ENCODE measurements at places on chromosomes 3 and 15.

- DNase-seq: no peak
These were observed 4.2 kb downstream of the ZNF589 start for GRCh38 chr3:48245136-48245535.

- DNase-seq: no peak
These were observed 5.4 kb upstream of the SEC11A start for GRCh38 chr15:84721371-84721770.

GRCh38 chr3:197951392-197951990 is 1.5 kb downstream of the RPL35A start:
- DNase-seq: no peak

DNA sequence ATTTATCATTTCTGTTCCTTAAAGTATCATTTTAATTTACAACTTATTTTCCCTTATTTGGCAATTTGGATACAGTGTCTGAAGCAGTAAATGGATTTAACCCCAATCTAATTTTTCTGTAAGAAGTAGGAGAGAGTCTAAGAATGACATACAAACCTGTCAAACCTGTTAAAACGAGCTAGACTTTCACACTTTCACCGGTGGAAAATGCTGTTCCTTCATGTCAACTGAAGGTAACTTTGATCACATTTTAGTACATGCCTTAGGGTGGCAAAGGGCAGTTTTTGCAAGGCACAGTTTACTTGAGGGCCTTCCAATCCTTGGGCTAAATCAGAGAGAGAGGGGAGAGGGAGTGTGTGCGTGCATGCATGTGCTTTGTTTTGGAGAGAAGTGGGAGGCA is 221.4 kb downstream of the THSD4 start:
- no peak for DNase-seq

GRCh38 chr15:38652183-38652794 is 87.7 kb upstream of the RASGRP1 start:
- no peak for DNase-seq

DNA sequence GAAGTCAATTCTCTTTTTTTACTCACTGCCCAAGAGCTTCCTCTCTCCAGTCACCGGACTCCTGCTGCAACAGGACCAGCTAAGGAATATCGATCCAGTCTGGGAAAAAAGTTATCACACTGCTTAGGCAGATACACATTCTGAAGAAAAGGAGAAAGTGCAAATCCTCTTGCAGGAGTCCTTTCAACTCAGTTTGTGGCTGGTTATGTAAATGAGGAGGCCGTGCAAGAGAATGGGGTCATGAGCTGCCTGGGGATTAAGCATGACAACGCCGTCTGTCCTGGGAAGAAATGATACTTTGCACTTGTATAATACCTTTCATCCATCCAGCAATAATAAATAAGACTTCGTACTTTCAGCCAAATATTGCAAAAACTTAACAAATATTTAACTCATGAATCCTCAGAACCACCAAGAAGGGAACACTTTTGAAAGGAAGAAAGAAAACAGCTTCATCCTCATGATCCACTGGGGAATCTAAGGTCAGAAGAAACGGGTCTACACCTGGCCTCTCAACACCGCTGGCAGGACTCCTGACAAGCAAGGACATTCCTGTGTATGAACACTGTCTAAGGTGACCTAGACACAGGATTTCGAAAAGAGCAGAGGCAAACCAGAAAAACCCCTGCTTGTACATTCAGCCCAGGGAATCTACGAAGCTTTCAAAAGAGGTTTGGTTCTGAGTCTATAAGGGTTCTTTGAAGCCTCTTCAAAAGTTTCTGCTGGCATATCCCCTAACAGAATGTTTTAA is 13.1 kb upstream of the WWTR1 start:
- DNase-seq: no peak

GRCh38 chr3:24596626-24597025 is 102.0 kb upstream of the THRB start:
- DNase-seq: no peak

GRCh38 chr15:36136049-36136448 is 443.4 kb upstream of the CDIN1 start:
- no peak for DNase-seq

DNA sequence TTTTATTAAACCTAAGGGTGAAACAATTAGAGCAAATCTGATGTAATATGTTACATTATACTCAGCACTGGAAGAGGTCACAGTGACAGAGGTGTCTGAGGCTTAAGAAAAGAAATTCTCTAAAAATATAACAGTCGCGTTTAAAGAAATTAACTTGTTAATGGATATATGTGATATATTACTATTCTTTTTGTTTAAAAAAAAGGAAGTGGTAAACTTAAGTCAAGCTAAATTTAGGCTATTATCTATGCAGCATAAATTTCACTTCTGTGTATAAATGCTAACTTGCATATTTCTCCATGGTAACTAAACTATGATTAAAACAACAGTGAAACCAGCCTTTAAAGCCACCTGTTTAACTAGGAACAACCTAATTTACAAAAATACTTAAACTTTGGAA is 191.3 kb downstream of the FOXP1 start:
- DNase-seq: no peak

- DNase-seq: no peak
These were observed 37.4 kb downstream of the TRAK1 start for GRCh38 chr3:42128526-42128925.

DNA sequence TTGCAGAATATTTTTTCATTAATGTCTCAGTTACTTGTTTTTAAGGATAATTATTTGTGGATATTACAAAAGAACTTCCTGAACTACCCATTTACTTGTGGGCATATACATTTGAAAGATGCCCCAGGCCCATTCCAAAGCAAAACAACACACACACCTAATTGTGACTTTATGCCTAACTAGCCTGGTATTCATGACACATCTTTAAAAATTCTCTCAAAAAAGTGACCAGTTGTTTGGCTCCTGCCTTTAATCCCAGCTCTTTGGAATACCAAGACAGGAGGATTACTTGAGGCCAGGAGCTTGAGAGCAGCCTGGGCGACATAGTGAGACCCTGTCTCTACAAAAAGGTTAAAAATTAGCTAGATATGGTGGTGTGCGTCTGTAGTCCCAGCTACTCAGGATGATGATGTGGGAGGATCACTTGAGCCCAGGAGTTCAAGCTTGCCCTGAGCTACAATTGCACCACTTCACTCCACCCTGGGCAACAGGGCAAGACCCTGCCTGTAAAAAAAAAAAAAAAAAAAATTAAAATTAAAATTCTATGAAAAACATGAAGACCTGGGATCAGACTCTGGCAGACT is 51.7 kb upstream of the SLC4A7 start:
- no peak for DNase-seq

DNA sequence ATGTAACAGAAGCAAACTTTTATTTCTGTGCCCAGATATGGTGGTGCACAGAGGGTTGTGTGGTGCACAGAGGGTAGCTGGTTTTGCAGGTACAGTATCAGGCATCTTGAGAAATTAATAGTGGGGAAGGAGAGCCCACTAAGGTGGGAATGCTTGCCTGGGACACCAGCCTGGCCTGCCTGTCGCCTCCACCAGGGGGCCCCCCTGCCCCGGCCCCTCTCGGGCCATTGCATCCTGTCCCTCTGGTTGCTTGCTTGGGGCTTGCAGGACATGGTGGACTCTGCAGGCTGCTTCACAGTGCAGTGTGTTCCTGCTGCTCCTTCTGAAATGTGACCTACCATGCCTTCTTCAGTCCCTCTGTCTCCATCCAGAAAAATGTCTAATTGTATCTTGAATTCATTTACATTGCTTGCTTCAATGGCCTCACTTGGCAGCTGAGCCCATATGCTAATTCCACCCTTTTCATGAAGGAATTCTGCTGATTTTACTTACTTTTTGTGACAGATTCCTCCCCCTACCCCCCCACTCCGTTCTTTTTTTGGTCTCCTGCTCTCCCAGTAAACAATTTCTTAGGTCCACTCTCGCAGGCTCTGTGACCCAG is 73.6 kb downstream of the EEFSEC start:
- peak; percentile 41 for DNase-seq

GRCh38 chr3:156563900-156564682 is 9.2 kb upstream of the SSR3 start:
- peak; percentile 11 for DNase-seq

DNA sequence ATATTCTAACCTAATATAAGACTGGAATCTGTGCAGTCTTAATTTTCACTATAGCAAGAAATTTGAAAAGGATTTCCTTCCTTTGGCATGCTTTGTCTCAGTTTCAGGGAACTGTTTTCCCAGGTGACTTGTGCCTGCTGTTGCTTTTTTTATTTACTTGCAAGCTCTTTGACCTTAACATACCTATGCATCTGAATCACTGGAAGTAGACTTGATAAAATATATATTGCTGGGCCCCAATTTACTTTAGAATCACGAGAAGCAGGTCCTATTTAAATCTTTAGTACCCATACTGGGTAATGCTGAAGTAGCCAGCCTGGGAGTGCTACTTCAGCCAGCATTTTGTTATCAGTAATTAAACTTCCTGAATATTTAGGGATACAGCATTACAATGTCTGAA is 257.9 kb upstream of the ALCAM start:
- DNase-seq: no peak

DNA sequence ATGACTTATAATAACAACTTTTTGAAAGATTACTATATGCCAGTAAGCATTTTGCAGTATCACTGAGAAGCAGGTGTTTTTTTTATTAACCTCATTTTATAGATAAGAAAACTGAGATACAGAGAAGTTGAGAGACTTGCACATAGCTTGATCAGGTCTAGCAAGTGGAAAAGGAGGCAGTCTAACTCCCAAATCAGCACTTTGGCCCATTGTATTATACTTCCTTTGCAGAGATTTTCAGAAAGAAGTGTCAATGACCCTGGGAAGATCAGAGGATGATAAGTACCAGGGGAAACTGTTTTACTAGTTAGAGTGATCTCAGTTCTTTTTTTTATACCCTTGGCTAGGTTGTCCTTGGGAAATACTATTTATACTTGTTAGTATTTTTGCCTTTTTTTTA is 358.7 kb downstream of the SQOR start:
- DNase-seq: no peak

- no peak for DNase-seq
These were observed at the start of gene LTF for GRCh38 chr3:46464326-46465195. Gene LTF, minus strand, starts transcription at chr3:46464905. Its CDS starts 38 bp downstream, at chr3:46464867.

DNA sequence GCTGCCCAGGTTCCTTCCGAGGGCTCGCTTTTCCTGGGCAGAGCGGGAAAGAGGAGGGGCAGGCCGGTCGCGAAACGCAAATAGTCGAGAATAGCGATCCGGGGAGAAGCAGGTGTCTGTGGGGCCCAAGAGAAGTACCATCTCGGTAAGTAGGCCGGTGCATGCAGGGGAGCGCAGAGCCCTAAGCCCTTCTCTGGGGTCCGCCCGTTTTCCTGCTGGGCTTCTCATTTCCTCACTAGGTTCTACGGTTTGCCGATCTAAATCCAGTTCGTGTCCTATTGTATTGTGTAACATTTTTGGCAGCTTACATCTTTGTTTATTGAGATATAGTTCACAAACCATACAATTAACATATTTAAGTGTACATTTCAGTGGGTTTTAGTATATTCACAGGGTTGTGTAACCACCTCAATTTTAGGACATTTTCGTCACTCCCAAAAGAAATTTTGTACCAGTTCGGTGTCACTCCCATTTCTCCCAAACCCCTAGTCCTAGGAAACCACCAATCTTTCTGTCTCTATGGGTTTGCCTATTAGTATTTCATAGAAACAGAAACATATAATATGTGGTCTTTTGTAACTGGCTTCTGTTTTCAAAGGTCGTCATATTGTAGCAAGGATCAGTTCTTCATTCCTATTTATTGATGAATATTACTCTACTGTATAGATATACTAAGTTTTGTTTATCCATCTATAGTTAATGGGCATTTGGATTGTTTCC is 6.8 kb upstream of the TRIM69 start:
- DNase-seq: no peak

All from GM03348 (cell line).